Neuronal stem cell (in vitro differentiated cells): ENCODE measurements at places on chromosomes 1 and 21.

DNA sequence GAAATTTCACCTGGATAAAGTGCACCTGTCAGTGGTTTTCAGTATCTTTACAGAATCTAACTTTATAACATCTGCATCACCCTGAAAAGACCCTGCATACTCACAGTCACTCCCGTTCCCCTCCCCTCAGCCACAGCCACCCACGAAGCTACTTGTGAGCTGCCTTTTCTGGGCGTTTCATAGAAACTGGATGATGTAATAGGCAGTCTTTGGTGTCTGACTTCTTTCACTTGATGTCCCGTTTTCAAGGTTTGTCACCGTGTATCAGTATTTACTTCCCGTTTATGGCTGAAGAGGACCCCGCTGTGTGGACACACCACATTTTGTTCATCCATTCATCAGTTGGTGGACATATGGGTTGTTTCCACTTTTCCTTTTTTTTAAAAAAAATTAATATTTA lies 47.8 kb upstream of the LRRC3 start:
- DNase-seq: no peak

DNA sequence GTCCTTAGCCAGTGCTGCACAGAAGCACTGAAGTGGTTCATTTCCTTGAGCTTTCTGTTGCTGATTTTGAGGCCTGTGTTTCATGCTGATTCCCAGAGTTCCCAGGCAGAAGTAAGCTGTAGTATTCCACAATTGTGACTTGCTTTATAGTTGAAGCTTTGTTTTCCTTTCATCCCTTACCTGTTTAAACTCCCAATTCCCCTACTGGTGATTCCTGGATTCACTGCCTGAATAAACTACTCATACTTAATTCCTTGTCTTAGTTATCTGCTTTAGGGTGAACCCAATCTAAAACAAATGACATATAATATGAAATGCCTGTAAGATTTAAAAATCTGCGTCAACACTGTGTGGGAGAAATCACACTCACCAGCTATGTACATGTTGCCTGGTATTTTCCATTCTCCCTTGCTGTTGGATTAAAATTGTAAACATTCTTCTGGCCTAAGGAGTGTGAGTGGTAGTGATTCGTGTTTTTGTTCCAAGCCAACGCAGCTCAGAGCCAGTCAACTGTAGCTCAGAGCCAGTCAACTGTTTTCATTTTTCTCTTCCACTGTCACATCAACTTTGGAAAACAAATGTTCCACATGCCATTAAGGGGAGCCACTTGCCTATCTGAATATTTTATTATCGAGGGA lies 879.4 kb downstream of the MRPL39 start:
- DNase-seq: no peak

GRCh38 chr1:218585511-218586184 lies 240.5 kb downstream of the TGFB2 start:
- peak; percentile 42 for DNase-seq

GRCh38 chr1:59509341-59509875 lies 212.5 kb downstream of the FGGY start:
- DNase-seq: no peak

DNA sequence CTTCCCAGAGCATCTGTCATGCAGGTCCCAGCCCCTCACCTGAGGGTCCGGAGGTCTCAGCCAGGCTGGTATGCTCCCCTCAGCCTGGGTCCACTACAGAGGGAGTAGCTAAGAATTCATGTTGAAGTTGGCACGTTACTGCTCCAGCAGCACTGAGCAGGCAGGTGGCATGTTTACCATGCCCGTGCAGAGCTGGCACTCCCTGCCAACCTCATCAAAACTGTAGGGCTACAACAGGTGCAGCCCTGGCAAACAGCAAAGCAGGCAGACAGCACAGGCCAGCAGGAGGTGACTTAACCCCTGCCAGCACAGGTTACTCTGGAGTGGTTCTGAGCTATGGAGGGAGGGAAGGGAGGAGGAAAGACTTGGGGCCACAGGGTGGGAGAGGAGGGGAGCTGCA lies 46.4 kb downstream of the NUAK2 start:
- DNase-seq: no peak
